ENCODE measurements at places on chromosomes 4 and X.

- DNase-seq, result no peak
These were observed 30.7 kb downstream of the NUP54 start for GRCh38 chr4:76117536-76117935.

DNA sequence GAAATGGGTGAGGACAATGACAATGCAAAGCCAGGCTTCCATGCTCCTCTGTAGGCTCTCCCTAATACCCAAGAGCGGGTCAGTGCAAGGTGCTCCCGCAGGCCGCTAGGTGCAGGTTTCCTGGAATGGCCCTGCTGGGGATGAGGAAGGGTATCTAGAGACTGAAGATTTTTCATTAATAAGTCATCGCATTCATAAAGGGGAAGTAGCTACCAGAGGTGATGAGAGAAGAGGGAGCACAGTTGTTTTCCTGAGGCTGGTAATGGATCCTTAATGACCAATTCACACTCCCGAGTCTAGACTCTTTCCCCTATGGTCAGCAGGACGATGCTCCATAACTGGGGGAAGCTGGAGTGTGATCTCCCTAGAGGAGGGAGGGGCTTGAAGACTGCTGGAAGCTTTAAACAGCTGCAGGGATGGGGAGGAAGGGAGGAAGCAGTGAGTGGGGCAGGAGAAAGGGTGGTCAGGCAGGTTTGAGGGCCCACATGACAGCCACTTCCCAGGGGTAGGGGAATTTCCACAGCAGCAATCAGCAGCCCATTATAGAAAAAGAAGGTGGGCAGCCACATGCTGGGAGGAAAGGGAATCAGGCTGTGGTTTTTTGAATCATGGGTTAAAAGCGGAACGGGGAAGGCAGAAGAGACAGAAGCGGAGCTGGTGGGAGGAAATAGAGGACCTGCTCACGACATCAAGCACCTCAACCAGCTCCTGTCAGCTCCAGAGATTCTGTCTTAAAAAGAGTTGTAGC, 10.2 kb upstream of the ATP6AP2 start:
- no peak for DNase-seq

GRCh38 chr4:78332976-78333375, 218.6 kb upstream of the ANXA3 start:
- no peak for DNase-seq

DNA sequence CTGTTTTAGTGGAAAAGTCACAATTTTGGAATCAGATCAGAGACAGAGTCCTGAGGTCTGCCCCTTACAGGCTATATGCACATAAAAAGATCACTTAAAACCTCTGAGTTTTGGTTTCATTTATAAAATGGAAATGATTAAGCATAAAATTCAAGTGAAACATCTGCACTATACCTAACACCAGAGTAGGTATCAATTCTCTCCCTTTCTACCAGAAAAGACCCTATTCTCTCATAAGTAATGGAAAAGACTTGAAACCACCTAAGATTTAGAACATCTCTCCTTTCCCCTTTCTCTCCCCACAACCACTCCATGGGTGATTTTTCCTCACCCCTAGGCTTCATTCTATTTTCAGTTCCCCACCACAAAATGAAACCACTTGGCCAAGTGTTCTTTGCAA, 907 bp downstream of the LHFPL1 start:
- DNase-seq, result no peak

GRCh38 chr4:123986268-123986798, 589.7 kb downstream of the SPRY1 start:
- no peak for DNase-seq

- no peak for DNase-seq
These were observed 805 bp downstream of the GATB start for GRCh38 chr4:151760002-151760401.

GRCh38 chrX:47687263-47687662, 28.3 kb upstream of the UXT start:
- no peak for DNase-seq

DNA sequence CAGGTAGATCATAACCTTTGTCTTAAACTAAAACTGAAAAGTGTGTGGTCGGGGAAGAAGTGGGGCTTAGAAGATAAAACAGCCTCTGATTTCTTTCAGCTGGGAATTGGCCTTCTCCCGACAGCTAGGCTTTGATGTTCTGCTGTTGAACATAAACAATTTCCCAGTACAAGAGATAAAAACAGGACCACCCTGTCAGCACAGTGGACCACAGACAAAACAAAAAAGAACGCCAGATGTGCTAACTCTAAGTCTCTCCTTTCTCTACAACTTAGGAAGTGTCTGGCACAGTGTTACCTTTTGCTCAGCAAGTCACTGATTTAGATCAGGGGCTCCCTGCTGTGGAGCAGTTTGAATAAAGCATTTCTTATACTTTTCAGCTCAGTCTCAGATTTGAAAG, 87.5 kb upstream of the UXT start:
- DNase-seq, result no peak

DNA sequence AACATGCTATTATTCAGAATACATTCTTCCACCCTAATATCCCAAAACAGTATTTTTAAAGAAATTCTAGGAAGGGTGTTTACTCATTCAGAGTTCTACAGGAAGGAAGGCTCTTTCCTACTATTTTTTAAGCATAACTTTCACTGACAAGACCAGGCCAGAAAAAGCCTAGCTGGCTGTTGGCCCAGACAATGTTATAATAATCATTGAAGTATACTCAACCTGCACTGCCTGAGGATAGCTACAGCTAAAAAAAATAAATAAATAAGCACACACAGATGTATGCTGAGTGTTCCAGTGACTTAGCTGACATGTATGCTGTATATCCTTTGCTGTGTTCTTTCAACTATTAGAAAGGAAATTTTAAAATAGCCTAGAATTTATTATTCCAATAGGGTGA, 145.8 kb upstream of the SPRY1 start:
- DNase-seq, result no peak

DNA sequence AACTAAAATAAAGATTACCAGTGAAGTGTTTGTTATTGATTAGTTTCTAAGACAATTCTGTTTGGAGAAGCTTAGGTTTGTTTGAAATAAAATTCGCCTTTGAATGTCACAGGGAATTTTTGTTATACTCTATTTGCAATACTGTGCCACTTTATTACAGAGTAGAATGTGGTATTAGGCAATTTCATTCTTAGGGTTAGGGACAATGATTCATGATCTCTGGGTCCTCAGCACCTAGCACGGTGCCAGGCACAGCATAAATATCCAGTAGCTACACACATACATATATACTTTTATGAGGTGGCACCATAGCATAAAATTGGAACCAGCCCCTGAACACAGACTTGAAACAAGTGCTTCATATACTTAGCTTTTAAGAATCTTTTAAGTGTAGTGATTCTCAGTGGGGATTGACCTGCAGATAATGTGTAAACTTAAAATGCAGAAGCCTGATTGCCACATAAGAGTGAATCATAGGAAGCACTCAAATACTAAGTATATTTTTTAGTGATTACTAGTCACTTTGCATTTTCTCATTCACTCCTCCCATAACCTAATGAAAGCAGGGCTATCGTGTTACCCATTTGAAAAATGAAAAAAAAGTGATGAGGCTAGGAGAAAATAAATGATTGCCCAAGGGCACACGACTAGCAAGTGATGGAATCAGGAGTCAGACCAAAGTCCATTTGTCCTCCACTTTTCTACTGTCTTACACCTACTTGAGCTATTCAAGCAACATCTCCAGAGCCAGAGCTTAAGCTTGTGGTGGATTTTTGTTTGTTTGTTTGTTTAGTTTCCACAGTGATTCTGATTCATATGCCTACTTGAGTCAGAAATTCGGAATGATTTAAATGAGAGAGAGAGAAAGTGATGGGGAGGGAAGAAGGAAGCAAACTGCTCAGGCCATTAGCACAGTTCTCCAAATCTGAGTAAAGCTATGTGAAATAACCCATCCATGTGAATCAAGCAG, 366.0 kb upstream of the FGF13 start:
- DNase-seq, result no peak

DNA sequence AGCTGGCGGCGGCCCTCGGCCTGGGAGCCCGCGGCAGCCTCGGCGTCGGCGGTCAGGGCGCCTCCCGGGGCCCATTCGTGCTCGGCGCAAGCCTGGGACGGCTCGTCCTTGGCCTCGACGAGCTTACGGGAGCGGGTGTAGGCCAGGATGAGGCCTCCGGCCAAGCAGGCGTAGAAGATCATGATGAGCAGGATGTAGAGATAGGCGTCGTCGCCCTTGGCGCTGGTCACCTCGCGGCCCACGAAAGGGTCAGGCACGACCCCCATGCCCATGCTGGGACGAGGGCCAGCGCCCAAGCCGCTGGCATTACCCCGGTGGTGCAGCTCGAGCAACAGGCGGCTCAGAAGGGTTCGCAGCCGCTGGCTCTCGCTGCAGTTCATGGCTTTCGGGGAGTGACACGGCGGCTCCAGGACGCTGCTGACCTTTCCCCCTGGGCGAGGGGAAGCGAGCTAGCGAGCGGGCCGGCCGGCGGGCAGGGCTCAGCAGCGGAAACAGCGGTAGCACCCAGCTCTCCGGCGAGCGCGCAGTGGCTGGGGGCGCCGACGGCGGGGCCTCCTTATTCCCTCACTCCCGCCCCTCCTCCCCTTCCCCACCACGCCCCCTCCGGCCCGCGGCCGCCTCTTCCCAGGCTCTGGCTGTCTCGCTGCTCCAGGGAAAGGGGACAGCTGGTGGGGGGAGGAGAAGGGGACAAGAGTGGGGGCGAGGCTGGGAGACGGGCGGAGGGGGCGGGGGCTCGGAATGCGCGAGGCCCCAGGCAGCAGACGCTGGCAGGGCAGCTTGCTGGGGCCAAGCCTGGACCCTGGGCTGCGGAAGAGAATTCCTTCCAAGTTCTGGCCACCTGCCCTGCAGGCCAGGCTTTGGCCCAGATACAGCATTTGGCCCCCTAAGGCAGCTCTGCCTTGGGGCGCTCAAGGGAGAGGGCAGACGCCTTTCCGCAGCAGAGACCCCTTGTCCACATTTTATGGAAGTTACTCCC, at the start of gene KCNE5:
Gene KCNE5, minus strand, starts transcription at position 532 of the 976 bp plus-strand sequence. Its CDS starts 152 bp downstream, at position 380.
- no peak for DNase-seq

DNA sequence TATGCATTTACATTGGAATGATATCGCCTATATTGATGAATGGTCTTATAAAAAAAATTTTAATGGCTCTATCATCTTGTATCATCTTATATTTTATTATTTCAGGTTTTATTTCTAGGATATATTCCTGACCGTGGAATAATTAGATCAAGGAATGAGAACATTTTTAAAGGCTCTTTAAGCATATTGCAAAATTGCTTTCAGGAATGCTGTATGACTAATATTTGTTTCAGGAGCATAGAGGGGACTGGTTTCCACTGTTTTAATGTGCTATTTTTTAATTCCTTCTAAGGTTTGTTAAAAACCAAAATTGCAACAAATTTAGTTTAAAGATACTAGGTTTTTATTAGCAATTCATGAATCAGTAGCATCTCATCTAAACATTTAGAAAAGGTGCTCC, 120.2 kb downstream of the BMPR1B start:
- DNase-seq, result no peak

Measured in stimulated activated CD8-positive, alpha-beta memory T cell treated with anti-CD3 and anti-CD28 coated beads, Interleukin-15, amount 100 ng/mL, for 24 hours (primary cell).